ENCODE measurements at places on chromosomes 7 and 10. TPM values are rescaled to one million over a fixed set of nuclear protein-coding genes. Genes with fewer than 3 reads are reported as not detected.

- no peaks in the 10 kb centered on the region for H3K27me3 ChIP-seq
- H3K4me3 ChIP-seq, result no peak overlapping the region
- DNase-seq, result no peak
- no peaks in the 10 kb centered on the region for H3K36me3 ChIP-seq
Observed at GRCh38 chr10:60314069-60314940, 75.4 kb downstream of the ANK3 start.

- H3K27ac ChIP-seq, result no peak overlapping the region
- no peaks in the 10 kb centered on the region for H3K36me3 ChIP-seq
Observed at GRCh38 chr10:34291466-34292193, 523.5 kb downstream of the PARD3 start.

GRCh38 chr10:62095181-62096122 is 173.2 kb downstream of the RTKN2 start:
- peak; percentile 86 for DNase-seq
- H3K27me3 ChIP-seq, result no peaks in the 10 kb centered on the region
- H3K4me1 ChIP-seq, result peaks cover 33% of the 10 kb centered on the region
- no peak overlapping the region for H3K4me3 ChIP-seq

GRCh38 chr10:72086466-72087391 is 1.6 kb downstream of the SPOCK2 start:
- peak overlapping the region; percentile 83 for H3K27ac ChIP-seq
- no peaks in the 10 kb centered on the region for H3K36me3 ChIP-seq
- H3K27me3 ChIP-seq, result no peaks in the 10 kb centered on the region
- peak; percentile 17 for DNase-seq

DNA sequence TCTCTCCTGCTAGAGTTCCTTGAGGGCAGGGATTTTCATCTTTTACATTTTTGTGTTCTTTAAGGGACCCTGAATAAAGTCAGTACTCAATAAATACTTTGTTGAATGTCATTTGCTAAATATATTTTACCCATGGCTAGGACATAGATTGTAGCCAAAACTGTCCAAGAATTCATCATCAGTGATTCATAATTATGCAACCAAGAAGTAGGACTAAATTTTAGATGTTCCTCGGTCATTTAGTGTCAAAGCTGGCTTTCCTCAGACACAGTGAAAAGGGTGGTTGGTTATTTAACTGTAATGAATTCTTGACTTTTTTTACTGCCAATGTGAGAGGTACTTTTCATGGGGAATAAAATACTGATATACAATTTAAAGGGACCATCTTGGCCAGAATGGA is 3.3 kb downstream of the NUDT13 start:
- no peaks in the 10 kb centered on the region for H3K36me3 ChIP-seq
- H3K27ac ChIP-seq, result no peak overlapping the region
- H3K4me1 ChIP-seq, result no peaks in the 10 kb centered on the region

GRCh38 chr10:132696728-132697577 is 89.0 kb downstream of the NKX6-2 start:
- no peak overlapping the region for H3K27ac ChIP-seq
- H3K4me3 ChIP-seq, result no peak overlapping the region
- H3K36me3 ChIP-seq, result peaks cover 4% of the 10 kb centered on the region
- peaks cover 2% of the 10 kb centered on the region for H3K4me1 ChIP-seq

DNA sequence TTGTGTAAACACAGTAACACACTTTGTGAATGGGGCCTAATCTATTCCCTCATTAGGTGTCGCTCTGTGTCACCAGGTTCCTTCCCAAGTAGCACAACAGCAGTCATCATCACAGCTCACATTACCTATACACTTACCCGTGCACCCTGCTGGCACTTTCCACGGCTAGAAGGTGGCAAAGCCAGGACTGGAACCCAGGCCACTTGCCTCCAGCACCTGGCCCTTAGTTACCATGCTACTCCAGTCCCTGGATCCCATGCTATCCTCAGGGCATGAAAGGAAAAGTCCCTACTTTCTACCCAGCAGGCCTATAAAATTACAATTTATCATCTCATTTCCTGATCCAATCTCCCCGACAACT is 18.4 kb downstream of the SMURF1 start:
- no peak overlapping the region for H3K27ac ChIP-seq
- H3K4me1 ChIP-seq, result no peaks in the 10 kb centered on the region
- no peaks in the 10 kb centered on the region for H3K27me3 ChIP-seq

GRCh38 chr7:100003711-100004661 is 11.4 kb upstream of the ZKSCAN1 start:
- no peaks in the 10 kb centered on the region for H3K36me3 ChIP-seq
- H3K27ac ChIP-seq, result no peak overlapping the region
- H3K4me3 ChIP-seq, result no peak overlapping the region
- no peaks in the 10 kb centered on the region for H3K27me3 ChIP-seq
- H3K4me1 ChIP-seq, result no peaks in the 10 kb centered on the region

DNA sequence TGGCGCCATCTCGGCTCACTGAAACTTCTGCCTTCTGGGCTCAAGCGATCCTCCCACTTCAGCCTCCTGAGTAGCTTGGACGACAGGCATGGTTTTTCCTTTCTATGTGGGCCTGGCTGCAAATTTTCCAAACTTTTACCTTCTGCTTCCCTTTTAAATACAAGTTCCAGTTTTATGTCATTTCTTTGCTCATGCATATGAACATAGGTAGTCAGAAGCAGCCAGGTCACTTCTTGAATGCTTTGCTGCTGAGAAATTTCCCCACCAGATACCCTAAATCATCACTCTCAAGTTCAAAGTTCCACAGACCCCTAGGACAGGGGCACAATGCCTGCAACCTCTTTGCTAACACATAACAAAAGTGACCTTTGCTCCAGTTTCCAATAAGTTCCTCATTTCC is 21.6 kb upstream of the RPEL1 start:
- DNase-seq, result no peak
- no peaks in the 10 kb centered on the region for H3K4me1 ChIP-seq
- H3K36me3 ChIP-seq, result no peaks in the 10 kb centered on the region
- no peak overlapping the region for H3K4me3 ChIP-seq

DNA sequence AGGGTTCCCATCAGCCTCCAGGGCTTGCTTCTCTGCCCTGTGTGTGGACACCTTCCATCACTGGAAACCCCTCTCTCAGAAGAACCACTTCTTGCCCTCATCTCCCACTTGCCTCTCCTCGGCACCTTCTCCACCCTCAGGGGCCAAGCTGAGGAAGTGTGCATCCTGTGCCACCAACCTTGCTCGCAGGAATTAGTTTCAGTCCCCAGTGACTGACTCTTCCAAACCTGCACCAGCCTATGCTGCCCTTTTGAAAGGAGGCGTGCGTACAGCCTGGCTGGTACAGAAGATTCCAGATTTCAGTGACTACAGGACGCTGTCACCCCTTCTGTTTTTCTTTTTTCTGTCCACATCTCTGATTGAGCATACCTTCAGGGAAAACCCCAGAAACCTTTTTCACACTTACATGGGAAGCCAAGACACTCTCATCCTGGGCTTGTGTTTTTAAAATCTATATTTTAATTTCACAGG is 67.1 kb downstream of the IKZF1 start:
- no peak overlapping the region for H3K27ac ChIP-seq
- no peaks in the 10 kb centered on the region for H3K27me3 ChIP-seq
- no peaks in the 10 kb centered on the region for H3K4me1 ChIP-seq

GRCh38 chr10:91313-91712 is 42.2 kb upstream of the TUBB8 start:
- H3K27ac ChIP-seq, result no peak overlapping the region
- DNase-seq, result no peak
- H3K4me1 ChIP-seq, result no peaks in the 10 kb centered on the region
- no peaks in the 10 kb centered on the region for H3K27me3 ChIP-seq

DNA sequence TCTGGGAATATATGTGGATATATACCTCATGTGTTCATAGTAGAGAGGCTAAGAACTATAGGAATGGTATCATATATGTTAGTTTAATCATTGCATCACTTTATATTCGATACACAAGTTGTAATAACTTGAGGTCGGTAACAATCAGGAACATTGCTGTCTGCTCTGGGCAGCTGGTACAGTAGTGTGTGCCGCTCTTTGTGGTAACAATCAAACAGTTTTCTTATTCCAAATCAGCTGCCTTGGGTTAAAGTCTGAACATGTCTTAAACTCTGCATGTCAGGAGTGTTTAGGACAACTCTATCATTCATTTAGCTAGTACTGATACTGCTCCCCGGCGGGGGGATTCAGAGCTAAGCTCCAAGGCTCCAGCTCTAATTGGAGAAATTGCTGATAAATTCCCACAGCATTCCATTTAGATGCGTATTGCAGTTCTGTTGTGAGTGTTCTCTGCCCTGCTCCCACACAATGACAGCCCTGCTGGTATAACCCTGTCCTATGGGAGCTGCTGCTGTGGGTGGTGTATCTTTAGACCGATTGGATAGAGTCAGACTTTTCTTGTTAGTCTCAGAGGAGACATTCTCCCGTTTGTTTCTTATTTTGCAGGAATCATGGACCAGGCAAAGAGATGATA is 707.5 kb upstream of the FZD8 start:
- no peaks in the 10 kb centered on the region for H3K4me1 ChIP-seq
- H3K36me3 ChIP-seq, result no peaks in the 10 kb centered on the region
- no peak overlapping the region for H3K4me3 ChIP-seq
- H3K27ac ChIP-seq, result no peak overlapping the region

DNA sequence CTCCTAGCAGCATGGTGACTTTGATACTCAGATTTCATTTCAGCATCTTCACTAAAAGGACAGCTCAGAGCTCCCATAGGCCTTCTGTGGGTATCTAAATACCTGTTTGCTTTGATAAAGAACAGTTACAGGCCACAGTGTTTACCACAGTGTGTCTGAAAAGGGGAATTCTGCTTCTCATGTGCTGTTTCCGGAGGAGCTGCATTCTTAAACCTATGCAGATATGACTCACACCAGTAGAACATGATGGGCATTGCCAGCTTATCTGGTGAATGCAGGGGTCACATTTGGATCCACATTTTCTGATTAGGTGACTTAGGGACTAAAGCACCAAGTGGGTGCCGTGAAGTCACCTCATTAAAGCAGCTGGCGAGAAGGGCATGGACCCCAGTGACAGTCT is 52.6 kb downstream of the TRRAP start:
- H3K27ac ChIP-seq, result no peak overlapping the region
- no peaks in the 10 kb centered on the region for H3K4me1 ChIP-seq
- H3K27me3 ChIP-seq, result no peaks in the 10 kb centered on the region
- peaks cover 52% of the 10 kb centered on the region for H3K36me3 ChIP-seq
- no peak overlapping the region for H3K4me3 ChIP-seq
- DNase-seq, result no peak

DNA sequence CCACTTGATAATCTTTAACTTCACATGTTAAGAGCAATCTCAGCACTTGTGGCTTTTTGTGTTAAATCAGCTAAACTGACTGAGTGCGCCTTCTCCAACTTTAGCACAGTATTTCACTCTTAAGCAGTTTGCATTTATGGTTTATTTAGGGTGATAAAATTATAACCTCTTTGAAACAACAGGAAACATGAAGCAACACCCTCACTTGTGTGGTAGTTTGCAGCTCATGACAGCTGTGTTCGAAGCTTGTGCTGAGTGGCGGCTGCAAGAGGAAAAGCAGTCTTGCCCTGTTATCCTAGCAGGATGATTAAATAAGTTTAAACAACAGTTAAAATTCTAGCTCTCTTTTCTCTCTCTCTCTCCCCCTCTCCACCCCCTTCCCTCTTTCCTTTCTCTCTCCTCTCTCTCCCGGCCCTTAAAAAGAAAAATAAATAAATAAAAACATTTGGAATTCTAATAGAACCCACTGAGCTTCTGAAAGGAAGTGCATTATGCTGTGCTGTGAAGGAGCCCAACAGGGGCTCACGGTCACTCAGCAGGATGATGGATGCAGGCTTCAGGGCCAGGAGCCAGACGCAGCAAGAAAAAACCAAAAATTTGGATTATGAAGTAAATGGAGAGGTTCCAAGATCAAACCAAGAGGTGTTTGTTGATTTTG is 25.2 kb downstream of the OGDH start:
- peak; percentile 62 for DNase-seq
- no peaks in the 10 kb centered on the region for H3K36me3 ChIP-seq
- H3K27ac ChIP-seq, result peak overlapping the region; percentile 11
- no peak overlapping the region for H3K4me3 ChIP-seq

DNA sequence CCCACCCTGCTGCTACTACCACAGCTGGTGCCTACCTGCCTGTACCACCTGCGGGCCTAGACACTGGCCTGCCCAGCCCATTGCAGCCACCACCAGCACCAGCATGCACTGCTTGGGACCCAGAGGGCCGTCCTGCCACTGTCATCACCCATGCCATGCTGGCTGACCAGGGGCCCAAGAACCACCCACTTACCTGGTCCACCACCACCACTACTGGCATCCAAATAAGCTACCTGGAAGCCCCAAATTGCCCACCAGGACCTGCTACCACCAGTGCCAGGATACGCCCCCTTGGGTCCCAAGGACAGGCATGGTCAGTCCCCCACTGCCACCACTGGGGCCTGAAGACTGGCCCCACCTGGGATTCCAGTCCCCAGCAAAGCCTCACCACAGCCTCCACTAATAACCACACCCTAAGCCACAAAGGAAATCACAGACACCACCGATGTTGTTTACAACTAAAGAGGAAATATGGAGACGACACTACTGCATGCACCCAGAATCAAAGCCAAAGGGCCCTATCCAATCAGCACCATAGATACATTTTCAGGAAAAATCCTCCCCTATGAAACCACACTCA is 70.5 kb upstream of the DIP2C start:
- H3K27me3 ChIP-seq, result no peaks in the 10 kb centered on the region
- H3K4me3 ChIP-seq, result no peak overlapping the region
- no peaks in the 10 kb centered on the region for H3K36me3 ChIP-seq
- H3K27ac ChIP-seq, result no peak overlapping the region
- no peaks in the 10 kb centered on the region for H3K4me1 ChIP-seq
- DNase-seq, result no peak

- peaks cover 5% of the 10 kb centered on the region for H3K4me1 ChIP-seq
- DNase-seq, result no peak
- H3K27me3 ChIP-seq, result no peaks in the 10 kb centered on the region
- H3K4me3 ChIP-seq, result no peak overlapping the region
Observed at GRCh38 chr7:80440883-80441282, 71.0 kb downstream of the GNAT3 start.

DNA sequence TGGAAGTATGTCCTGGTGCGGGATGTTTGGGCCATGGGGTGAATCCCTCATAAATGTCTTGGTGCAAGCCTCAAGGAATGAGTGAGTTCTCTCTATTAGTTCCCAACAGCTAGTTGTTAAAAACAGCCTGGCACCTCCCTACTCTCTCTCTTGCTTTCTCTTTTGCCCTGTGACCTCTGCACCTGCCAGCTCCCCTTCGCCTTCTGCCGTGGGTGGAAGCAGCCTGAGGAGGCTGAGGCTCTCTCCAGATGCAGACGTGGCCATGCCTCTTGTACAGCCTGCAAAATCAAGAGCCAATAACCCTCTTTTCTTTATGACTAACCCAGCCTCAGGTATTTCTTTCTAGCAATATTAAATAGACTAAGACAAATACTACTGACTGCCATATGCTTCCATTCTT is 210.3 kb downstream of the POM121L12 start:
- H3K27me3 ChIP-seq, result no peaks in the 10 kb centered on the region
- H3K4me3 ChIP-seq, result no peak overlapping the region
- DNase-seq, result no peak

- peak; percentile 36 for DNase-seq
- H3K27ac ChIP-seq, result no peak overlapping the region
- H3K4me1 ChIP-seq, result no peaks in the 10 kb centered on the region
- H3K4me3 ChIP-seq, result no peak overlapping the region
- H3K27me3 ChIP-seq, result no peaks in the 10 kb centered on the region
Observed at GRCh38 chr7:97868788-97869187, 3.4 kb downstream of the ASNS start.

- H3K4me1 ChIP-seq, result peaks cover 5% of the 10 kb centered on the region
- no peak overlapping the region for H3K4me3 ChIP-seq
- no peaks in the 10 kb centered on the region for H3K27me3 ChIP-seq
- H3K27ac ChIP-seq, result no peak overlapping the region
Observed at GRCh38 chr7:32532716-32533115, 37.4 kb downstream of the AVL9 start.

Gene CALHM2
- total RNA-seq, result 43.2 TPM

Gene FAM180A
- total RNA-seq, result 2.1 TPM

Gene MAD1L1
- total RNA-seq, result 53.7 TPM

Gene REPIN1
- total RNA-seq, result 135 TPM

Gene PON3
- 25.5 TPM for total RNA-seq

Gene ANKRD7
- 1.6 TPM for total RNA-seq

Gene CNPY1
- not detected for total RNA-seq

Gene WEE2
- total RNA-seq, result not detected

Gene SLC39A12
- not detected for total RNA-seq
